NCI-H446 (cell line): ENCODE measurements at places on chromosomes 4 and X.

- peak; percentile 14 for DNase-seq
Measured at GRCh38 chr4:176270669-176271068, 1.6 kb upstream of the ASB5 start.

- DNase-seq, result no peak
Measured at GRCh38 chr4:57214654-57215411, 104.6 kb upstream of the IGFBP7 start.

DNA sequence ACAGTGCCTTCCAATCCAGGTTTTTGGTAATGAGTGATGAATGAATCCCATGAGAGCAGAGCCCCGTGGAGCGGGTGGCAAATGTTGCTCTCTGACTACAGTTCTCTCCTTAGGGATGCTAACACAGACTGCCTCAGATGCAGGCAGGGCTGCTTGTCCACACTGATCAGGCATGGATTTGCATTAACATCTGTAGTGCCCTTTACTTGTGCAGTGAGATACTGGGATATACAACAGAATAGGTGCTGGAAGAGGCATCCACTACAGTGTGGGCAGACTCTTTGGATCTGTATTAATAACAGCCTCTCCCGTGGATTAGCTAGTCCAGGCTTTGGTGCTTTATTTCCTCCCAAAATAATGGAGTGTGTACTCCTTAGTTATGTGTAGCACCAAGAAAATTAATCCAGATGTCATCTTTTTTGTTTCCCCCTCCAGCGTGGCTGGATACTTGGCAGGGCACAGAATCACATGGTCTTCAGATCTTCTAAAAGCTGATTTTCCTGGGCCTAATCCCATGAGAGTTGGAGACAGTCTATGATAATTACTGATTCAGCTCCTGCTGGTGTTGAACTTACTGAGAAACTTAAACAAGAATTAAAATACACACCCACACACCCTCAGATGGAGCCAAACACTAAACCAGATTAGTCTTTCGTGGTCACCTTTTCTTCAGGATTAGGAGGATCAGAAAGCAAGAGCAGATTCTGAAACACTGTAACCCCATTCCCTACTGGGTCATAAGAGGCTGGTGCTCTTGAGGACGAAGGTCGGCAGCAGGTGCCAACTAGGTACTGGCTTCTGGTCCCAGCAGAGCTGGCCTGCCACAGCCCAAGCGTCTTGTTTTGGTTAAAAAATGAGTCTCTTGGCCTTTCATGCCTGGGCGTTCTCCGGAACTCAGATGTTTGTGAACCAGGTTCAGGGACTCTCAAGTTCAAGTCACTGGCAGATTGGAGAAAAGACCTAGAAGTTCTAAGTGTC lies 23.1 kb upstream of the NAP1L5 start:
- DNase-seq, result no peak

- DNase-seq, result no peak
Measured at GRCh38 chr4:59960143-59960542, 1240.0 kb upstream of the ADGRL3 start.

GRCh38 chr4:101187841-101188240 lies 159.5 kb downstream of the PPP3CA start:
- no peak for DNase-seq

- DNase-seq, result no peak
Measured at GRCh38 chr4:173518425-173519102, 11.5 kb downstream of the HAND2 start.

DNA sequence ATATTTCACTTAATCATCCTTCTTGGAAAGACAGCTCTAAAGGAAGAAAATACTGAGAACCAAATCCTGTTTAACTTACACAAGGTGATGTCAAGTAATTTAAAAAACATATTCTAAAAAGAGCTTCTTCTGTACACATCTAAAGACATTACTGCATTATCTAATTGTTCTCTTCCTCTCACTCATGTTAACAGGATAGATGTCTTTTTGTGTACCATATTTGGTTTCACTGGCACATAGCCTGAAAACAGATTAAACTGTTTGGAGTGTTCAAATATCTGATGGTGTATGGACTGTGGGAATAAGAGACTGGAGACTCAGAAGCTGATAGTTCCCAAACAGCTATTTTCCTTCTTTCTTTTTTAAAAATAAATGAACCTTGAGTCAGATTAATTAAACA lies 213.3 kb upstream of the MAB21L2 start:
- DNase-seq, result peak; percentile 59

DNA sequence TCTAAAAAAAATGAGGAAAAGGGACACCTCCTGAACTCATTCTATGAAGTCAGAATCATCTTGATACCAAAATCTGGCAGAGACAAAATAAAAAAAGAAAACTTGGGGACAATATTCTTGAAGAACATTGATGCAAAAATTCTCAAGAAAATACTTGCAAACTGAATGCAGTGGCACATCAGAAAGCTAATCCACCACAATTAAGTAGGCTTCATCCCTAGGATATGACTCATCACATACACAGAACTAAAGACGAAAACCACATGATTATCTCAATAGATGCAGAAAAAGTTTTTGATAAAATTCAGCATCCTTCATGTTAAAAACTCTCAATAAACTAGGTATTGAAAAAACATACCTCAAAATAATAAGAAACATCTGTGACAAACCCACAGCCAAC lies 98.3 kb downstream of the FAM47B start:
- DNase-seq, result no peak

GRCh38 chr4:138005486-138005885 lies 236.7 kb downstream of the SLC7A11 start:
- no peak for DNase-seq

- no peak for DNase-seq
Measured at GRCh38 chr4:2771264-2771663, 15.1 kb upstream of the TNIP2 start.

- no peak for DNase-seq
Measured at GRCh38 chrX:134694333-134695322, 36.4 kb upstream of the PLAC1 start.

GRCh38 chrX:24391389-24391788 lies 30.9 kb downstream of the SUPT20HL1 start:
- no peak for DNase-seq

- no peak for DNase-seq
Measured at GRCh38 chr4:80049813-80050534, 23.1 kb downstream of the ANTXR2 start.

- no peak for DNase-seq
Measured at GRCh38 chr4:98385831-98386230, 124.6 kb downstream of the RAP1GDS1 start.

DNA sequence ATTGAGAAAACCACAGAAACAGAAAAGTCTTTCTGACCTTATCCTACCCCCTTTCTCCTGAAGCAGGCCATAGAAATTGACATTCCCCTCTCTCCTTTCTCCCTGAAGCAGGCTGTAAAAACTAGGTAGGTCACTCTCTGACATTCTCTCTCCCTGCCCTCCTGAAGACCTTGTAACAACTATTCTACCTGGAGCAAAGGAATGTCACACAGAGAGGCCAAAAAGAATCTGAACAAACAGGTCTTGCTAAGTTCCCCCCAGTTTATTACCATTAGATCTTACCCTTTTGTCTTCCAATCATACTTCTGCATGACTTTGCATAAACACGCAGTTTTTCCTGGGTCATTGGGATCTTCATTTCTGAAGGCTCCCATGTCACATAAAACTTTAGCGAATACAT lies 198.3 kb upstream of the GYPA start:
- no peak for DNase-seq

- no peak for DNase-seq
Measured at GRCh38 chr4:38762560-38762959, 20.2 kb downstream of the TLR10 start.

DNA sequence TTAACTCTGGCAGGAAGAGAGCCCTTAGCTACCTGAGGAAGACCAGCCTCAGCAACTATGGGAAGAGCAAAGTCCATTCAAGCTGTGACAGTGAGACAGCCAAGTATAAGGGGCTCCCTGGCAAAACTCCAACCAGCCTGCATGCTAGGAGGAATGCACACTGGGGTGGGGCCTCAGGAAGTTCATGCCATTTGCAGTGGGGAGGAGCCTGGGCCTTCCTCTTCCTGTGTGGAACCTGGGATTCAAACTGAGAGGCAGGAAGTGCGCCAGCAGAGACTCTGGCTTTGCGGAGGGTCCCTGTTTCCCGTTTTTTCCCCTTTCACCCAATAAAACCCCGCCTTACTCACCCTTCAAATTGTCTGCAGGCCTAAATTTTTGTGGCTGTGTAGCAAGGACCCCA lies 33.0 kb downstream of the TFDP3 start:
- DNase-seq, result no peak

DNA sequence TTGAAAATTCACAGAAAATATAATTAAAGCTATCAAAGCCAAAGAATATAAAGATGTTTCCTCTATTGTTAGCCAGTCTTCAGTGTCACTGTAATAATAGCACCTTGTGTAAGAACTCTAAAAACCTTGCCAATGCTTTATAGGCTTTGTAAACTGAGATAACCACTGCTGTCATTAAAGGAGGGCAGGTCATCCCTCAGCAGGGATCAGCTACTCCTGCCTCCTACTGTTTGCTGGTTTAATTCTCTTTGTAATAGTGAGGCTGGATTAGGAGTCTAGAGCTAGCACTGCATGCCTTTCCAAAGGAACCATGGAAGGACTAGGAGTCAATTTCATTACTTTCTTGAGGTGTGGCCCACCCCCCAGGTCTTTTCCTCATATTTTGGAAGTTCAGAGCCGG lies 46.2 kb downstream of the FHIP1A start:
- no peak for DNase-seq

- no peak for DNase-seq
Measured at GRCh38 chr4:119207051-119207450, 5.5 kb upstream of the USP53 start.

- DNase-seq, result no peak
Measured at GRCh38 chr4:120671538-120671937, 251.0 kb downstream of the PRDM5 start.

DNA sequence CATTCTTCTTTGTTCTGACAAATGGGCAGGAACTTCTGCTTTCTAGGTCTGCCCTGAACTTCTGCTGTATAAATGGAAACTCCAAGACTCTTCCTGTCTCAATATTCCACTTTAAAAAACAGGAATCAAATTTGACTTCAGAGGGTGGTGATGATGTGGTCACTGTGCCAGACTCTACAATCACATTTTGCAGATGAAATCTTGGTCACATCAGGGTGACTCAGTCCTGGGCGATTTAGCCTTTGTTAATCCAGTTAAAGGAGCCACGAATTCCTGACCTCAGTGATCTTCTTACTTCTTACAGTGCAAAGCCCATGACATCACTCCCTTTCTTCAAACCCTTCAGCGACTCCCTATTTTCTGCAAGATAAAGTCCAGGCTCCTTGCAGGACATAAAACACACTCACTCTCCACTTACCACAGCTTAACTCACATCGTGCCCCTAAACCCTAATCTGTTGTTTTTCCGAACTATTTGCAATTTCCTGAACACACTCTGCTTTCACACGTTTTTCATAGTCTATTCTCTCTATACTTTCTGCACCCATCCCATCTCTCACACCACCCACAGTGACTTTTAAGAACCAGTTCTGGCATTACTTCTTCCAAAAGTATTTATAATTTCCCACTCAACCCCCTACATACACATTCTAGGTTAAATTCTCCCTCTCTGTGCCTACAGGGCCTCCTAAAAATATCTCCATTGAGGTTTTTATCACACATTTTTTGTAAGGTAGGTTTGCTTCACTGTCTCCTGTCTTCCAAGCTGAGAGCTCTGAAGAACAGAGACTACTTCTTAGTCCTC lies 11.1 kb downstream of the GASK1B start:
- no peak for DNase-seq

- DNase-seq, result no peak
Measured at GRCh38 chrX:139448996-139449395, 81.5 kb upstream of the F9 start.

DNA sequence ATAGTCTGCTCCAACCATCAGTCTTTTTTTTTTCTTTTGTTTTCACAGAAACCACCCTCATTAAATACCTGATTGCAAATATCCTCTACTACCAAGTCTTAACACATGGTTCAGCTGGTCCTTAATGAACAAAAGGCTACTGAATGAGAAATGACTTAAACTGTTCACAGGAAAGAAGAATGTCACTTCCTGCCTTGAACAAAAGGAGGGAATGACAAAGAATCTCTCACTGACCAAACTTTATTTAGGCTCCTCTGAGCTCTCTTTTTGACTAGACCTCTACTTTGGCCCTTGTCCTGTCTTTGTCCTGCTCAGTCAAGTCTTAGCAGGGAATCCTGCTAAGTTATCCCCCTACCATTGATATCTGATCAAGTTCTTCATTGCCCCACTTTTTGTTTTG lies 31.8 kb upstream of the GJB1 start:
- no peak for DNase-seq

GRCh38 chrX:154728431-154729190 lies 22.3 kb downstream of the GAB3 start:
- no peak for DNase-seq

GRCh38 chrX:50071494-50071893 lies 129.3 kb downstream of the AKAP4 start:
- no peak for DNase-seq

GRCh38 chr4:21457086-21457840 lies 491.3 kb downstream of the KCNIP4 start:
- no peak for DNase-seq

DNA sequence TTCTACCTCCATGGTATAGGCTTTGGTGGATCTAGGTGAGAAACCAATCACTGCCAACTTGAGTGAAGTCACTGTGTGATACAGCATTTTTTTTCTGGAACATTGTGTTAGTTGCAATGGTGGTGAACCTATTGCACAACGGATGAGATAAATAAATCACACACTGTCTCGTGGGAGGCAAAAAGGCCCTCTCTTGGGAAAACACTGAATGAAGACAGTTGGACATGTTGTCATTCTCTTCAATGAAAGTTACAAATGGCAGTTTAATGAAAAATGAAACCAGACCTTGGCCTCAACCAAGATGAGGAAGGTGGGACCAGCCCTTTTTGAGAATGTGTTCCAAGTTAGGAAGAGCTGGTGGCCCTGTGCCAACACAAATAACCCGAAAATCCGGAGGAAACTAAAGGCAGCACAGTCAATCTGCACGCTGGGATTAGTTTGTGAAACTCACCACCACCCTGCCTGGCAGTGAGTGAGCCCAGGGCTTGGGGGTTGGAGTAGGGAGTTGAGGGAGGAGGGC lies 5.4 kb upstream of the ADGRG2 start:
- no peak for DNase-seq

DNA sequence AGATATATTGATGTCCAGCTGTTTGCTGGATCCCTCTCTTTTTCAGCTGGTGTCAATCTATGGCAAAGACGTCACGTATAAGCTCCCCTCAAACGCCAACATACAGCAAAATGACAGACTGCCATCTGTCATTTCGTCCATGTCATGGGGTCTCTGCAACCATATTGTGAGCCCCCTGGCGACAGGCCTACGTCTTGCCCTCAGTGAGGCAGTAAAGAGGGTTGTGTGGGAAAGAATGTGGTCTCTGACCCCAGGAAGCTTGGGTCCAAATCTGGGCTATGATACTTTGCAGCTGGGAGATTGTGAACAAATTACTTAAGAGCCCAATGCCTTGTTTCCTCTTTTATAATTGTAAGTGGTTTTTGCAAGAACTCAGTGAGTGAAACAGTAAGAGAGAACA lies 7.4 kb downstream of the SUPT20HL2 start:
- no peak for DNase-seq

- no peak for DNase-seq
Measured at GRCh38 chrX:49960061-49960460, 37.7 kb downstream of the CLCN5 start.
